Fibroblast of upper back skin (primary cell): ENCODE measurements at places on chromosomes 5 and 9.

DNA sequence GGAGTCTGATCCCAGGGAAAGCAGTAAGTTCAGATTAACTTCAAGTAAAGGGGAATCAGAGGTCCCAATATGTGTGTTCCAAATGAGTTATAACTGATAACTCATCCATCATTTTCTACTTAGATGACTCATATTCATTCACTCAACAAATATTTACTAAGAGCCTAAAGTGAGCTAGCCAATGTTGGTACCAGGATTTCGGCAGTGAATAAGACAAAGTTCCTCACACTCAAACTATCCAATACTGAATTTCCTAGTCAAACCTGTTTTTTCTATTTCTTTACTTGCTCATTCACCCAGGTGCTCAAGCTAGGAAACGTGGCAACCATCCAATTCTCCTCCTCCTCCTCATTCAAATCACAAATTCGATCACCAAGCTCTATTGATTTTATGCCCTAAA lies 25.8 kb downstream of the FBXW2 start:
- DNase-seq, result no peak

GRCh38 chr5:66149950-66150349 lies 5.8 kb downstream of the SREK1 start:
- peak; percentile 10 for DNase-seq

- DNase-seq, result peak; percentile 71
These were observed at the start of gene MAN2A1 for GRCh38 chr5:109689740-109690241. MAN2A1 (plus strand) TSS chr5:109689927; CDS start chr5:109690418, 491 bp downstream.

DNA sequence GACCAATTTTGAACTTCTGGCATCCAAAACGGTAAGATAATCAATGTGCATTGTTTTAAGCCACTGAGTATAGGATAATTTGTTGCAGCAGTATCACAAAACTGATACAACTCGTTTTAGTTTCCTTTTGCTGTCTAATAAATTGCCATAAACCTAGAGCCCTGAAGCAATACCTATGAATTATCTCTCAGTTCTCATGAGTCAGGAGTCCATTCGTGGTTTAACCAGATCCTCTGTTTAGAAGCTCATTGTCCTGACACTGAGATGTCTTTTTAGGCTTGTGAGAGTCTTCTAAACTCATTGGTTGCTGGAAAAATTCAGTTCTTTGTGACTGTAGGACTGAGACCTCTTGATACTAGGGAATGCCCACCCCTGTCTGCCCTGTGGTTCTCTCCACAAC lies 262.9 kb downstream of the SEMA5A start:
- peak; percentile 54 for DNase-seq

DNA sequence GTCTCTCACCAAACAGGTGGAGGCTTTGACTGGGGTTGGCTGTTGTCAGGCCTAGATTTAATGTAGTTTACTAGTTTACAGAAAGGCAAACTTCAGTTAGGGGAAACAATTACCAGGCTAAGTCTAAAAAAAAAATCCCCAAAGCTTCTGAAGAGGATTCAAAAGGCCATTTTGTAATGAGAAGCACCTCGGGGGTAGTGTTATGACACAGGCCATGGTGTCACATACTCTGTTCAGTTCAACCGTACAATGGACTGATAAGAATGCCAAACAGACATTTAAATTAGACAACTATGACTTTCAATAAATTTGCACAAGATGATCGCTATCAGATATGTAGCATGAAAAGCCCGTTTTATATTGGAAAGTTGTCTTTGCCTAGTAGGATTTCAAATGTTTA lies 120.1 kb upstream of the PCA3 start:
- DNase-seq, result no peak

DNA sequence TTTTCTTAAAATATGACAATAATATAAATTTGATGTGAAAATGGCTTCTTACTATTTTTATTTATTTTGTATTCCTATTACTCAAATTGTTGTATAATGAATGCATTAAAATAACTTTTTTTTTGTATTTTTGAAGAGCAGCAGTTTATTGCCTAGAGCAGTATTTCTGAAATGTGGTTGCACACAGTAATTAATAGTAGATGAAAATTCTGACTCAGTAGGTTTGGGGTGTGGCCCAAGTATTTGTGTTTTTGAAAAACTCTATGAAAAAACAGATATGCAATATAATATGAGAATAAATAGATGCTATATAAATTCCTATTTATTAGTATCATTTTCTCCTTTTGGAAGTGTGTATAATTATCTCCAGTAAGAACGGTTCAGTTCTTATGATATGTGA lies 2225.3 kb upstream of the C9orf72 start:
- no peak for DNase-seq

DNA sequence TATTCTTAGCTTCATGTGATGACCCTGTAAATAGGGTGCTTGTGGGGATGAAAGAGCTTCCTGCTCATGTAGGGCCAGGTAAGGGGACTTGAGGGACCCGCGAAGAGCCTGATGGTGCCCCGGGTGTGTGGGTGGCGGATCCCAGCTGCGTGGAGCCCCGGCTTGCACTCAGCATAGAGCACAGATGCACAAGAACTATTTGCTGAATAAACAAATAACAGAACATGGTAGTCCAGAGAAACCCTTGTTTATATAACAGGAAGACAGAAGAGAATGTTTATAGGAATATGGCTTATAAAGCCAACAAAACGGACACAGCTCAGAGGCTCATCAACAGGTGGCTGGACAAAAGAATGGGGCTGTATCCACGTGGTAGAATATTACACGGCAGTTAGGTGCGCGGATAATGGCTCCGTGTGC lies 106.9 kb upstream of the COL5A1 start:
- no peak for DNase-seq

- DNase-seq, result no peak
These were observed 6.5 kb upstream of the PLEKHG4B start for GRCh38 chr5:85334-85995.

- peak; percentile 73 for DNase-seq
These were observed 35.9 kb upstream of the GAS1 start for GRCh38 chr9:86983249-86983619.

- peak; percentile 77 for DNase-seq
These were observed 191.9 kb upstream of the SEMA6A start for GRCh38 chr5:116766470-116766947.

DNA sequence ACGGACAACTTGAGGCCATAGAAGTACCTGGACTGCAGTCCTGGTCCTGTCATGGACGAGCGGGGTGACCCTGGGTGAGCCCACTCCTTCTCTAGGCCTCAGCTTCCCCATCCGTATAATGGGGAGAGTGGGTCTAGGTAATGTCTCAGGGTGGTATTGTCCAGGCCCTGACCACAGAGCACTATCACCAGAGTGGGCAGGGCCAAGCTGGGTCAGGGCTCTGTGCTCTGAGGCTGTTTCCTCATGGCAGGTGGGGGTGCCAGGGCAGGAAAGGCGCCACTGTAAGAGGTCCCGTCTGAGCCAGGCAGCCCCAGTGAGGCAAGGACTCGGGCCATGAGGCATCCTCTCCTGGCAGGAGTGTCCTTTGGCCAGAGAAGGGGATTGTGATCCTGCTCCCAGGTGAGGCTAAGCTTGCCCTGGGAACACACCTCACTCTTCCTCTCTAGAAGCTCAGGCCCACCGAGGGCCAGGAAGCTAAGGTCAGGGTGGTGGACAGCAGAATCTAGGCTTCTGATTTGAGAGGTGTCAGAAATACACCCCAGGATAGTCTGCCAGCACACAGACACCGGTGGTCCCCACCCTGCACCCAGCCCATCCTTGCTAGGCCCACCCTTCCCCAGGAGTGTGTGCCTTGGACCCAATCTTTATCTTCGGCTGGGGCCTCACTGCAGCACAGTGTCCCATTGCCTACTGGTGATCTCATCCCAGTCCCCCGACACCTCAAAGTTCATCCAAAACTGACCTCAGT lies 1.5 kb upstream of the MYOZ3 start:
- DNase-seq, result no peak

DNA sequence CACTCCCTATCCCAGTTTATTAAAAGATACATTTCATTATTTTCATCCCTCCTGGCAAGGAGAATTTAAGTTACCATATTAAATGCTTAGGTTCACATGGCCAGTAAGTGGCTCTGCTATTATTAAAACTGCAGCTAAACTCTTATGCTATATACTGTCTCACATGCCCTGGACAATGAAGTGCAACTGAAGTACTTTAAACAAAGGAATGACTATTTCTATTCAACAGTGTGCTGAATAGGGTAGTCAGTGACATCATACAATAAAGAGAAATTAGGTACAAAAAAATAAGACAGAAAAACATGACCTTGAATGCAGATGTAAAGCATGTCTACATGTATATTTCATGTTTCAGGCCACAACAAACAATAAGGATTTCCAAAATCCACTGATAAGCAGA lies 282.6 kb upstream of the SMC2 start:
- DNase-seq, result no peak

GRCh38 chr5:150311015-150311692 lies 8.4 kb upstream of the ARSI start:
- DNase-seq, result no peak

DNA sequence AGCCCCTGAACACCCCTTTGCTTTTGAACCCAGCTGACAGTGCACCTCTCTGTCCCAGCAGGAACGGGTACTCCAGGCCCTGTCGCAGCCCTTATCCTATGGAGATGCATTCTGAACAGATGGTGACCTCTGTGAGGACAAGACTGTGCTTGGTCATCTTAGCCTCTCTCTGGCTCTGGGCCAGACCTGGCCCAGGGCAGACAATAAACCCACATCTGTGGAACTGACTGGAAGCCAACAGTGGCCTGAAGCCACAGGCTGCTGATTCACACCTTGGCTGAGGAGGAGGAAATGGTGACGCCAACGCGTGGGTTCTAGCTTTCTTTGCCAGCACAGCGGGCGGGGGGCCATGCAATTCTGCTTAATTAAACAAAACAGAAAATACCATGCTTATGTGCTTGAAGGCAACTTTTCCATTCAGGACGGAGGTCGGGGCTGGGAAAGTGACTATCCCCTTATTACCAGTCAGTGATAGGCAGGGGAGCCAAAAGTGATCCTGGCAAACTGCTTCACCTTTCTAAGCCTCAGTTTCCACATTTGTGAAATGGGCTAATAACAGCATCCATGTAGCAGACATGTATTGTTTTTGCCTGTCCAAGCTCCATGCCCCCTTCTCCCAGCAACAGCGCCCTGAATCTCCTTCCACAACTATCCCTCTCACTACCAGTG lies 10.8 kb downstream of the SH3PXD2B start:
- peak; percentile 92 for DNase-seq

GRCh38 chr9:81596679-81597418 lies 92.5 kb downstream of the TLE1 start:
- no peak for DNase-seq

GRCh38 chr9:110579862-110580219 lies 300 bp upstream of the SVEP1 start:
- peak; percentile 97 for DNase-seq

GRCh38 chr5:14364576-14365472 lies 216.8 kb upstream of the OTULINL start:
- DNase-seq, result no peak

- DNase-seq, result peak; percentile 30
These were observed 15.0 kb downstream of the PTAR1 start for GRCh38 chr9:69744688-69745380.

DNA sequence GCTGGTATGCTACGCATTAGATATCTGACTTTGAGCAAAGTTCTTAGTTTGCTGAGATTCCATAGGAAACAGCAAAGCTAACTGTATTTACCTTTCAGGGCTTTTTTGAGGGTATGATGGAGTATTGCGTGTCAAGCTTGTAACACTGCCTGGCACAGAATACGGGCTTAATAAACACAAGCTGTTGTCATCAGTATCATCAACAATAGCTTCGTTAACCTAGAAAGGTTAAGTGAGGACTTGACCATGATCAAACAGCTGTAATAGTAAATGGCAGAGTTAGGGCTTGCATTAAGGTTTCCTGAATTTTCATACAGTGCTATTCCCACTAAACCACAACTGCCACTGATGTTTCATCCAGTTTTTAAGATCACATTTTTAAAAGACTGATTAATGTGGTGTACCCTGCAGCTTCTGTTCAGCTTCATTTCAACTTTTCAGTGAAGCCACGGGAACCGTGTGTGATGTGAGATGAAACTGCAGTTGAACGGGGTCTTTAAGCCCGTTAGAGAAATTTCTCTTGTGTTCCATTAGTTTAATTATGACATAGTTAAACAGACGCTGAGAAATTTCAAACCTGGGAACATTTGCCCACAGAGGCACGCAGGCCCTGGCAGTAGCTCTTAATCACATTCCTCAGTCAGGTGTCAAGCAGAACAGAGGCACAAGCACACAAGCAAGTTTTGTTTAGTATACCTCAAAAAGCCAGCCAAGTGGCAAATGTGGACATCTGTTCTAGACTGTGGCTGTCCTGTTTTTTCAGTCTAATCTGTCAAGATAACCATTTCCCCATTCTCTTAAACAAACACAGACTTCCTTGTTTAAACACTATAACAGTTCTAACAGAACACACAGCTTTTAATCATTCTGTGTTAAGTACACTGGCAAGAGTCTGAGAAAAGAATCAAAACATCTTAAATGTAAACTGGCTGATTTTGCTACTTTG lies 147.1 kb downstream of the ZNF608 start:
- peak; percentile 40 for DNase-seq

GRCh38 chr9:130345897-130346385 lies 80.4 kb downstream of the HMCN2 start:
- no peak for DNase-seq

- no peak for DNase-seq
These were observed 142.4 kb downstream of the PCSK5 start for GRCh38 chr9:76032797-76033373.

GRCh38 chr9:130824643-130825350 lies 10.3 kb upstream of the ABL1 start:
- peak; percentile 80 for DNase-seq

DNA sequence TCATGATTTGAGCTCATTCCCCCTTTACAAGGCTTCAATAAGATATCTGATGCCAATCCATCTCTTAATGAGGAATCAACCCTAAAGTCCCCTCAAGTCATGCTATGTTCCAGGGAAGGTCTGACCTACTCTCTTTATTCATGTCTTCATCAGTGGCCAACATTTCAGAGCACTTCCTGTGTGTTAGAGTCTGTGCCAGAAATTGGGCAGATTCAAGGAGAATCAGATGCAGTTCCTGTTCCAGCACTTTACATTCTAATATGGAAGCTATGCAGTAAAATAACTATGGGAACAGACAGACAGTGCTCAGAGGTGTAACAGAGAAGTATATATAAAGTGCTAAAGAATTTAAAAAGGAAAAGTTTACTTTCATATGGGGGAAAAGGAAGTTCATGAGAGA lies 193.4 kb upstream of the NR4A3 start:
- DNase-seq, result no peak

DNA sequence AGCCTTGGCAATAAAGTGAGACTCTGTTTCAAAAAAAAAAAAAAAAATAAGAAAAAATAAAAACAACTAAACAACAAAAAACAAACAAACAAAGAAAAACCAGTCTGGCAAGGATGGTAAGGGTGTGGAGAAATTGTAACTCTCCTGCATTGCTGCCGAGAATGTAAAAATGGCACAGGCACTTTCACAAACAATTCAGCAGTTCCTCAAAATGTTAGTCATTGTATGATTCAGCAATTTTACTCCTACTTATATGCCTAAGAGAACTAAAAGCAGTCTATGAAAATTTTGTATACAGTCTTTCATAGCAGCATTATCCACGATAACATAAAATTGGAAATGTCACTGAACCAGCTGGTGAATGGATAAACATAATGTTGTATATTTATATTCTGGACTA lies 280.4 kb downstream of the CDH9 start:
- DNase-seq, result no peak
